ENCODE measurements at places on chromosomes 3 and 15.

DNA sequence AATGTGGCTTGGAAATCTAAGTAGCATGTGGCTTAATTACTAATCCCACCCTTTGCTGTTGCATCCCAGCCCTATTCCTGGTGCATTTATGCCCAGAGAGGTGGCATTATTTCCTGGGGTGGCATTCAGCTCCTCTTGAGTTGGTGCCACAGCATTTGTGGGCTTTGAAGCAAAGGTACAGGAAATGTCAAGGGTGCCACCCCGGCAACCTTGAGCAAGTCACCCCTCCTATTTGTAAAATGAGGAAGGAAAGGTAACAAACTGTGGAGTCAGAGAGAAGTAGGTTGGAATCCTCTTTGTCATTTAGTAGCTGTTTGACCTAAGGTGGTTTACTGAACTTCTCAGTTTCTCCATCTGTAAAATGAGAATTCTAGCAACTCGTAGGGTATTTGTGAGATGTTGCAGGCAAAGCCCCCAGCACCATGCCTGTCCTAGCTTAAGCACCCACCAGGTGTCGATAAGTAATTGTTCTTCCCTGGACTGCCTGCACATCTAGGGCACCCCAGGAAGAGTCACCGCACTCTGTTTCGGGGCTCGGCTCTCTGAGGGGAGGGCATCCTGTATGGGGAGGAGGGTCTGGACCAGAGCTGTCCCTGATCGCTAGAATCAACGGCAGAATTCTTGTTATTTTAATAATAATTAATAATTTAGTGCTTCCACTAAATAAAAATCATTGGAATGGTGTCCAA is 17.1 kb downstream of the ISG20 start:
- DNase-seq, result no peak

DNA sequence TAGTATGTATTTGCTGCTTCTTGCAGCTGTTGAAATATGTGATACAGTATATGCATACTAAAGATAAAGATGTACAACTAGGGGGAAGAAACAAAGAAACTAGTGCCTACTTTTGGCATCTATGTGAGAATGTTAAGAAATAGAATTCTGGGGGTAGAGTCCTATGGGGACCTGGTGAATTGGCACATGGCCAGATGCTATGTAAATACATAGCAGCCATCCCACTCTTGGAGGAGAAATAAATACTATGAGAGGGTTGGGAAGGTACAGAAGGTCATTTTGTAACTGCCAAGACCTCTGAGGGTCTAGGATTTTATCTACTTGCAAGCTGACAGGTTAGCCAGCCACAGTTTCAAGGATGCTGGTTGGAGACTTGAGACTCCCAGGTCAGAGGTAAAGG is 298.3 kb upstream of the TBL1XR1 start:
- DNase-seq, result no peak

DNA sequence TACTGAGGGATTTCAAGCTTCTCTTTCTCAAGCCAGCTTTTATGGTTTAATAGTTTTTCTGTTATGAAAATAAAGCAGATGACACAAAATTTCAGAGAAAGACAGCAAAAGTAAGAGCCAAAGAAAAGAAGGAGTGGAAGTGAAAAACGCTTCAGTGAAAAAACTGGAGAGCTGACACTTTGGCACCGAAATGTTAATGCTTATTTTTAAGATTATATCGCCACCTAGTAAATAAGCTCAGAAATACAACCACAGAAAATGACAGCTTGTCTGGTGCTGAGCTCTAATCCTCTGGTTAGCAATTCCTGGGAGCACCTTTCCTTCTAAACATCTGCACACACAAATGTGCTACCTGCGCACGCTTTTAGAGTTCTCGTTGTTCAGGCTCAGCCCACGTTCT is 101.6 kb downstream of the ZPLD1 start:
- no peak for DNase-seq

DNA sequence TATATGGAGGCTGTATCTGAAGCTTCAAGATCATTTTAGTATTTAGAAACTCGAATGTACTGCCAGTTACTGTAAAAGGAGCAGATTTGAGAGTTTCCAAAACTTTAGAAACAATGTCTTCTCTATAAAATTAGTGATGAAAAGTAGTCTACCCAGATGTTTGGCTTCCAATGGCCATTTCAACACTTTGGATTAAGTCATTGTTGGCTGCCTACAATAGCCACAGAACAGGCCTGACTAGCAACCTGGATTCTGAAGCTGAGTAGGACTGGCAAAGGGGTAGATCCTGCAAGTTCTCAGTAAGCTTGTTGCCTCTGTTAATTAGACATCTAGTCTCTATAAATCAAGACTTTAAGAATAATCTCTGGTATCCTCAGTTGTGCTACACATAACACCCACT is 239.0 kb upstream of the KCNMB2 start:
- no peak for DNase-seq
